CD4-positive, alpha-beta T cell treated with Interleukin-4 for 1 hour (primary cell): ENCODE measurements at places on chromosomes 4 and X.
A peak's percentile ranks its signal among the peaks of the same experiment; 100 is the strongest.

- no peak for DNase-seq
These were observed 4.4 kb upstream of the HAND2 start for GRCh38 chr4:173534434-173534833.

GRCh38 chrX:35890699-35891098 is 28.8 kb upstream of the CFAP47 start:
- DNase-seq: no peak

DNA sequence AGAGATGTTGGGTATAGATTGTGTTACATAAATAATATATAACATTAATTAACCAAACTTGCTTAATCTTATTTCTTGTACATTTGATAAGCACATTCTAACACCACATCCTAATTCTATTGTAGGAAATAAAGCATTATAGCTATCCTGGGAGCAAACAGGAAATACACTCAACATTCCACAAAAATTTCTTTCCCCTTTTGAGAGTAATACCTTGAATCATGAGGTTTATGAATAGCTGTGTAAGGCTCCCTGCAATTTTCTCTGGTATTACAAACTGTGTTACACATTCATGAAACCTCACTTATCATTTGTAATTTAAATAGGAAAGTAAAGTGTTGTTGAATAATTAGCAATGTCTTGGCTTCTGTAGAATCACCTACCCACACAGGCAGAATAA is 95.1 kb downstream of the TMEM47 start:
- no peak for DNase-seq

- DNase-seq: peak; percentile 30
These were observed 126.5 kb downstream of the ADGRA3 start for GRCh38 chr4:22389240-22389870.

DNA sequence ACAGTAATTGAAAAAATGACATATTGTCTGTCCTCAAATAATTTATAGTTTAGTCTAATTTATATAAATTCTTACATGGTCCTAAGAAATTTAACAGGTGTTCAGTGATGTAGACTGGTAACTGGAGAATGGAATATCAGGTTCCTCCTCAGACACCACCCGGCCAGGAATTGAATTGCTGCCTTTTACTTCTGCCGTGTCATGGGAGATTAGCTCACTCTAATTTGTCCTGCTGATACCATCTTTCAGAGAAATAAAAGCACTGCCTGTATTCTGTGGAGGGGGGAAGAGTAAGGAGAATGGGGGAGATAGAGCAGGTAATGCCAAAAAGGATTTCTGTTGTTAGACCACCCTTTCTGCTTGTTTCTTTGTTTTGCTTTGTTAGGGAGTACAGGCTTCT is 125.2 kb upstream of the KLHL4 start:
- no peak for DNase-seq

- no peak for DNase-seq
These were observed 185.6 kb upstream of the BANK1 start for GRCh38 chr4:101604976-101605375.

- DNase-seq: peak; percentile 49
These were observed 27.3 kb upstream of the CRLF2 start for GRCh38 chrX:1239681-1240142.

GRCh38 chr4:128107766-128108165 is 46.7 kb downstream of the LARP1B start:
- DNase-seq: no peak

GRCh38 chr4:113919611-113920010 is 59.8 kb downstream of the ARSJ start:
- no peak for DNase-seq

DNA sequence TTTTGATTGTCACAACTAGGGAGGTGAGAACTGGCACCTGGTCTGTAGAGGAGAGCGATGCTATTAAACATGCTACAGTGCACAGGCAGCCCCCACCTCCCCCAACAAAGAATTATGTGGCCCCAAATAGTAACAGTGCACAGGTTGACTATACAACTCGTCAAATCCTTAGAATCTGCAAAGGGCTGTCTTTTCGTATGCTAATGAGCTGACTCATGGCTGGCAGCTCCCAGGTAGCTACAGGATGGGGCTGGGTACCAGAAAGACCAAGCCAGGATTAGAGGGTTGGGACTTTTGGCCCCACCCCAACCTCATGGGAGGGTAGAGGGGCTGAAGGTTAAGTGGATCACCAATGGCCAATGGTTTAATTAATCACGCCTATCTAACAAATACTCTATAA is 104.7 kb upstream of the SORBS2 start:
- no peak for DNase-seq

DNA sequence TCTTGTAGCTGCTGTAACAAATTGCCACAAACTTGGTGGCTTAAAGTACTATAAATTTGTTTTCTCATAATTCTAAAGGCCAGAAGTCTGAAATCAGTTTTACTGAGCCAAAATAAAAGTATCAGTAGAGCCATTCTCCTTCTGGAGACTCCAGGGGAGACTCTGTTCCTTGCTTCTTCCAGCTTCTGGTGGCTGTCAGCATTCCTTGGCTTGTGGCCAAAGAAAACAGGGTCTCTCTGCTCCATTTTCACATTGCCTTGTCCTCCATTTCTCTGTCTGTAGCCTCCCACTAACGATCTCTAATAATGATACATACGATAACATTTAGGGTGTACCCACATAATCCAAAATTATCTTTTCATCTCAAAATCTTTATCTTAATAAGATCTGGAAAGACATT is 200.4 kb downstream of the MAB21L2 start:
- DNase-seq: no peak

- no peak for DNase-seq
These were observed 25.8 kb upstream of the PBDC1 start for GRCh38 chrX:76147106-76147505.

- peak; percentile 71 for DNase-seq
These were observed 12.2 kb upstream of the CENPU start for GRCh38 chr4:184745831-184746795.

DNA sequence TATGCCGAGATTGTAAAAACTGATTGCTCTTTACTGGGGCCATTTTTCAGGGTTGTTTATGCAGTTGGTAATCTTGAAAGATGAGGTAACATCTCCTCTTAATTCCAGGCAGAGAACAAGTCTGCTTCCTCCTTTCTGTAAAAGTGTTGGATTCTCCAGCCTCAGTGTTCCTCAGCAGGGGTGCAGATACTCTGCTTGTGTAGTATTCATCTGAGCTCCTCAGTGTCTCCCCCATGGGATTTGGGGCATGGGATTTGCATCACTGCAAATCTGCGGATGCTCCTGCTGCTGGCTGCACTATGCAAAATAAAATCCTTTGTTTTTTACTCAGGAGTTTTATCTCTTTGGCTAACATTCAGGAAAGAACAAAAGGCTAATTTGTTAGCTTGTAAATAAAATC is 104.9 kb upstream of the ATP8A1 start:
- no peak for DNase-seq

- no peak for DNase-seq
These were observed 393.7 kb downstream of the GASK1B start for GRCh38 chr4:157779081-157779480.

DNA sequence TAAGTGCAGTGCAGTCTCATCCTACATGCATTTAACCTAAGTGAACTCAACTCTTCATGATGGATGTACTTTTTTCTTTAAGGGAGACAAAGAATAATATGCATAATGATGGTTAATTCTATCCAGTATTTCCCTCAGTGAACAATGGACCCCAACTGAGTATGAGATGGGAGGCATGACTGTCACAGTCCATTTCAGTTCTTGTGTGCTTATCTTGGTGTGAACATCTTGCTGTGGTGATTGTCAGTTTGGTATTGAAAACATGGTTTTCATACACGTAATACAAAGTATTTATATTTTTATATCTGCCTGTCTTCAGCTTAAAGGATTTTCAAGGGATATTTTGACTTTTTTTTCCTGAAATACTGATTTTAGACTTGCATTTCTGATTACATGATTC is 72.0 kb upstream of the NDUFC1 start:
- DNase-seq: no peak

GRCh38 chr4:38161208-38162113 is 201.3 kb downstream of the PTTG2 start:
- DNase-seq: no peak

DNA sequence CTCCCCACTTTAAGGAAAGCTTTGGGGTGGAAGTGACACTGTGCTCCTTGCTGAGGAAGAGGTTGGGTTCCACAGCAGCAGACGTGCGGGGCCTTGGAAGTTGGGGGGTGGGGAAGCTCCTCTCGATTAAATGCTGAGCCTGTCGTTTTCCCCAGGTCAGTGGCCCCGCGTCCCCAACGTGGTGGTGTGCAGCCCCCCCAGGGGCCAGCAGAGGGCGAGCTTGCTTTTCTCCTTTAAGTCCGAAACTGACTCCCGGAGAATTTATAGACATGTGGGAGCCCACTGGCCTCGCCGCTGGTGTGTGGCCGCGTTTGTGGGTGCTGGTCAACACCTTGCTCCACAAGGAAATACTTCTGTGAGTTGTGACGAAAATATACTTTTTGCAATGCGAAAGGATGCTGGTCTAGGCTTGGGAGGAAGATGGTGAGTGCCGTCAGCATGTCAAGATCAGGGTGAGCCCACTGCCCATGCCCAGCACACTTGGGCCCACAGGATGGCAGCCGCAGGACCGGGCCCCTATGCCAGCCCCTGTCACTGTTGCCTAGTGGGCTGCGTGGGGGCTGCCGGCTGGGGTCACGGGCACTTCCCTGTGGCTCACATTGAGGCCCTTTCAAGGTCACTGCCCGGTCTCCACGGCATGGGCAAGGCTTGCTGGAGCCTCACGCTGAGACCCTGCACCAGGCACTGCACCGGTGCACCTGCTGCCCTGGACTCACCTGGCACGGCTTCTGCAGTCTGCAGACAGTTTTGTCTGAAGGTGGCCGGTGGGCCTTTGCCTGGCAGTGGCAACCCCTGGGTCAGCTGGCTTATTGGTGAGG is 9.4 kb downstream of the UVSSA start:
- peak; percentile 56 for DNase-seq

GRCh38 chr4:75908555-75908954 is 6.3 kb upstream of the PPEF2 start:
- no peak for DNase-seq

GRCh38 chr4:113212613-113213012 is 163.2 kb downstream of the ANK2 start:
- no peak for DNase-seq

- DNase-seq: no peak
These were observed 131.1 kb downstream of the GPC3 start for GRCh38 chrX:133854290-133854689.

- DNase-seq: no peak
These were observed 48.5 kb upstream of the GPRIN3 start for GRCh38 chr4:89356086-89356485.

GRCh38 chr4:41693629-41694028 is 54.9 kb downstream of the PHOX2B start:
- no peak for DNase-seq

GRCh38 chr4:38509551-38509950 is 154.4 kb upstream of the KLF3 start:
- peak; percentile 68 for DNase-seq

DNA sequence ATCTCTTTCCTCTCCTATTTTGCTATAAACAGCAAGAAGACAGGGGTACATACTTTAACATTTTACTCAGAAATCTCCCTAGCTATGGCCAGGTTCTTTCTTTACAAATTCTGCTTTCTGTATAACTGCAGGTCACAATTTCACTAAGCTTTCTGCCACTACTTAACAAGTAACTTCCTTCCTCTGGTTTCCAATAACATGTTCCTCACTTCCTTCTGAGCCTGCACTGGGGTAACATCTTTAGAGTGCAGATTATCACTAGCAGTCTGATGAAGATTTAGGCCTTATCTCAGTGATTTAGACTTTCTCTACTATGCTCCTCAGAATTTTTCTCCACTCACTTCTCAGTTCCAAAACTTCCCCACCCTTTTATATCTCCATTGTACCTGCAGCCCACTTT is 1930.5 kb upstream of the AGA start:
- DNase-seq: no peak

- DNase-seq: no peak
These were observed 69.4 kb upstream of the GUCY1A1 start for GRCh38 chr4:155597281-155597680.

DNA sequence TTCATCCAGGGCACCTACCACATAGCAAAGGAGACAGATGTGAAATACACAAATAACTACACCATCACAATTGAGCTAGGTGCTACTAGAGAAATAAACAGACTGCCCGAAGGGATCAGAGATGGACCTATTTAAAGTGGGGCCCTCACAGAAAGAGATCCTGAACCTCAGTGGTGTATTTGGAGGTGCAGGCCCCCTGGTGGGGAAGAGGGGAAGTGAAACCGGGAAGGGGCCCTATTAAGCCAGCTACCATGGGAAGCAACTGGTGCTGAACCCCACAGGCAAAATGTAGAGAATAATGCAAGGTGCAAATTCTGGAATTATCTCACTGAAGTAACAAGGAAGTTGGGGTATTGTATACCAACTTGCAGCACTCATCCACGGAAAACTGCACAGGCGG is 78.6 kb upstream of the FAM9A start:
- DNase-seq: peak; percentile 20

DNA sequence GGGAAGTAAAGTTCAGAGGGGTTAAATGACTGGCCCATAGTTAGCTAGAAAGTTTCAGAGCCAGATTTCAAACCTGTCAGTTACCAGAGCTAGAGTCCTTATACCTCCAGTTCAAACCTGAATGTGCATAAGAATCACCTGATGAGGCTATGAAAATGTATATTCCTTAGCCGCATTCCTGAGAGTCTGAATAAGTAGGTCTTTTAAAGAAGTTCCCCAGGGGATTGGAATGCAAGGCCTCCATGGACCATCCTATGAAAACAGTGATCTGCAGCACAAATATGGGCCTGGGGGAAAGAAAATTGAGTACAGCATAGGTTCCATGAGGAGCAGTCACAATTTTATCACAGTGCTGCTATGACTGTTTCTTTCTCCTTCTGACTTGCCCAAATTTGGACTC is 263.9 kb upstream of the CXorf66 start:
- DNase-seq: no peak

DNA sequence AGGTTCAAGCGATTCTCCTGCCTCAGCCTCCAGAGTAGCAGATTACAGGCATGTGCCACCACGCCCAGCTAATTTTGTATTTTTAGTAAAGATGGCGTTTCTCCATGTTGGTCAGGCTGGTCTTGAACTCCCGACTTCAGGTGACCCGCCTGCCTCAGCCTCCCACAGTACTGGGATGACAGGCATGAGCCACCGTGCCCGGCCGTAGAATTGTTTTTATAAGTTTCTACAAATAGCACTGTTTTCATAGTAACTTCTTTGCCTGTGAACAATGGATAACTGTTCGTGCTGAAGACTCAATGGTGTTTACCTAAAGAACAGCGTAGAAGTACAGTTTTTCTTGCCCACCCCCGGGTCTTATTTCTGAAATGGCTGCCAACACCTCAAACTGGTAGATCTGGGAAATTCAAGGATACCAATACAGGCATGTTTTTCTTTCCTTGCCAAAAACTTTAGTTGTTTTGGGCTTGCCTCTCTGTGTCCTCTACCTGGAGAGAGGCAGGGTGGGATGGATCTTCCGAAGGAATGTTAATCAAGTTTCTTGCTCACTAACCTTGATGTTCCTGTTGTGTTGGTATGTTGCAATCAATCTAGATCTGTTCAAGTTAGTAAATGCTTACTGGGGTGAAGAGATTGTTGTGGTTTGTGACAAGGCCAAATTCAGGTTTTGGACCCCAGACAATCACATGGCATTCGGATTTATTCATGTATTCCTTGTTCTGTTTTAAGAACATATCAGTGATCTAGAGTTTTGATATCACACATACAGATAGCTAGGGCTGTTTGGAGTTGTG is 2.8 kb upstream of the RUFY3 start:
- DNase-seq: no peak

GRCh38 chr4:102519925-102520324 is 18.8 kb downstream of the NFKB1 start:
- DNase-seq: no peak

- no peak for DNase-seq
These were observed 10.5 kb upstream of the PAQR3 start for GRCh38 chr4:78949735-78950134.

GRCh38 chr4:68462691-68463090 is 15.4 kb downstream of the TMPRSS11E start:
- no peak for DNase-seq
